ENCODE measurements at places on chromosomes 6 and 20.

DNA sequence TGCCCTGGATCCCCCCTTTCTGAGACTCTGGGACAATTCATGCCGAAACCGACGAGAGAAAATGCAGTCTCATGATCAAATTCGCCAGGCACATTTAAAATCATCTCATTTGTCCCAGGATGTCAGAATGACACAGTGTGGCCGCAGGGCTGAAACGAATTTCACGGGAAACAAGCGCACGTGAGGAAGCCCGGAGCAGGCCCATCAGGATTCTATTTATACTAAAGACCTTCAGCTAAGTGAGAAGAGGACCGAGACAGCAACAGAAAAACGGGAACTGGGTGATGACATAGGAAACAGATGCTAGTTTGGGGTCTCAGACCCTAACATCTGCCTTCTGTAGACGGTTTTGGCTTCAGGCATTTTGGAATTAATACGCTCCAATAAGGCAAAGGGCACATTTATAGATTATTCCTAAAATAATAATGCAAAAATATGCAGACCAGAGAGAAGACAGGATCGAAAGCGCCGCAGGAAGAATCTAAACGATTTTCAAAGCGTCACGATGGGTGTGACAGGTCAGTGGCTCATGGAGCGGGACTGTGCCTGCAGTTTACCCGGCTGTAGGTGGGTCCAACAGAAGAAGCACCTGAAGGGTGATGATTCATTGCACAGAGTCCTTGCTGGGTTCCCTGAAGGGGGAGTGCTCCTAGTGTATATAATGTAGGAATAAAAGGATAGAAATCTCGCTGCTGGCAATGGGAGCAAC lies 80.8 kb upstream of the MPC1 start:
- DNase-seq: no peak

- no peak for DNase-seq
Observed at GRCh38 chr20:22905658-22906057, 129.5 kb upstream of the SSTR4 start.

DNA sequence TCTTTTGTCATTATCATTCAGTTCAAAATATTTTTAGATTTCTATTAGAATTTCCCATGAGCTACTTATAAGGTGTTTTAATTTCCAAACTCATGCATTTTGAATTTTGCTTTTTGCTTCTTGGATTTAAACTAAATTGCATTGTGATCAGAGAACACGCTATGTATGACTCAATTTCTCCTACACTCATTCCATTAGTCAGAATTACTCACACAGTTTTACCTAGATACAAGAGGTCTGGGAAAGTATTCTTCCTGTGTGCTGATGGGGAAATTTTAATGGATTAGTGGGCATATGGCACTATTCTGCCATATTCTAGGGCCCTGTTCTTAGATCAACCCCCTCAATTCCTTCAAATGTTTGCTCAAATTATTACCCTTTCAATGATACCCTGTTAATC lies 49.9 kb upstream of the BMP5 start:
- DNase-seq: no peak

GRCh38 chr6:53189554-53189953 lies 40.9 kb upstream of the GCM1 start:
- DNase-seq: no peak

DNA sequence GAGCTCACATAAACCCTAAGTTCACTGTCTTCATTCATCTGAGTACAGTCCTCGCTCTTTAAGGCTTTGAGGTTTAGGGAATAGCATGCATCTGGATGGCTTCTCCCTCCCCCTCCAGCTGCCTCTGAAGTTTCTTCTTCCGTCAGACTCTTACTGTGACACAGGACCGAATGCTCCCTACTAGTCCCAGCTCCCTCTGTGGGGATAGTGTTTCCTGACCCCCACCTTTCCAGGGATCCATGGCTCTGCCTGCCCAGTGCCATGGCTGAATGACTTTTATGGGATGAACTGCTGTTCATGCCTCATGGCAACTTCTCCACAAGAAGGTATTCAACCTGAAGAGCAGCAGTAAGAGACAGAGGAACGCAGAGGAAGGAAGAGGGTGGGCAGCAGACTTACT lies 79.8 kb upstream of the EMILIN3 start:
- no peak for DNase-seq

- no peak for DNase-seq
Observed at GRCh38 chr6:113600551-113601339, 256.4 kb upstream of the MARCKS start.

- DNase-seq: no peak
Observed at GRCh38 chr6:133132466-133132971, 108.6 kb upstream of the EYA4 start.

DNA sequence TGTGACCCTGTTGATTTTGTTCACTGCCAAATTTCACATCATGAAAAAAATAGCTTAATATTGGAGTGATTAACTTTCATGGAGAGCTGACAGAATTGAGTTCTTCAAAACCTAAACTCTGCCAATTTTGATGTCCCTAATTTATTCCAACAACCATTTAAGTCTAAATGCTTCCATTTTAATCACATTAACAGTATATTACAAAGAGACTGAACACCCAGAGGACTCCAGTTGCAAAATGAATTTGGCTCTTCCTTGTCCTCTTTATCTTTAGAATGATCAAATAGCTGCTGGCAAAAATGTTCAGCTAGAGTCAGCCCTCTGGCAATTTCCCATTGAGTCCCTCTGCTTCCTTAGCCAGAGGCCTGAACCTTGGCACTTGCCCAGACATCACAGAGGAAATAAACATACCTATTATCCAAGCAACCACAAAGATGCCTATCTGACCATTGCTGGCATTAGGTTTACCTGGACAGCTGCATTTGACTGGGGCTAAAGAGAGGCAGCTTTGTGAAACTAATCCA lies 299.0 kb upstream of the STXBP5 start:
- no peak for DNase-seq
